ENCODE measurements at places on chromosomes 3 and 15.

DNA sequence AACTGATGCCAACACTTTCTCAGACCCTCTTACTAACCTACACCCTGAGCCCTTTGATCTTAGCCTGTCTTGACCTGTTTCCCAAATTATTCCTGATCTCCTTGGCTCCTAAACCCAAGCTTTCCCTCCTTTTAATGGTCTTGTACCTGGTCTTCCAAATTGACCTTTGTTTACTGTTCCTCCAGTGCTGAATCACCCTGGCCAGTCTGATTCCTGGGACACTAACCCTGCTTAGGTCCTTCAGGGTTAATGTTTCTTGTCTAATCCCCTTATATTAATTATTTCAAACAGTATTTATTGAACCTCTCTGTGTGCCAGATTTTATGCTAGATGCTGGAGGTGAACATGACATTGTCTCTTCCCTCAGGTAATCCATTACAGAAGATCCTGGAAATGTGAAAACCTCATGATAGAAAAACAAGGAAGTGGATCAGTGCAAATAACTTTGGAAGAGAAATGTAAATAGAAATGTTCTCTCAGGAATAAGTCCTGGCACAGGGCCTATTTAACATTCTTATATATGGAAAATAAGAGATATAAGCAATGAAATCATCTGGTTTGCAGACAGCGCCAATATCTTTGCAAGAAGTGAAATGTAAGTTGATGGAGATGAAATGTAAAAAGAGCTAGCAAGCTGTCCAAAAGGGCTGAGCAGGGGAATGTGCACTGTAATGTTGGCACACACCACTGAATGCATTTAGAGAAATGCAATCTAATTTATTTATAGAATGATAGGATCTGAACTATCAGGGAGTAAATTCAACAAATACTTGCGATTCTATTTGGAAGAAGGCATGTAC, 20.7 kb downstream of the HGD start:
- DNase-seq: no peak

DNA sequence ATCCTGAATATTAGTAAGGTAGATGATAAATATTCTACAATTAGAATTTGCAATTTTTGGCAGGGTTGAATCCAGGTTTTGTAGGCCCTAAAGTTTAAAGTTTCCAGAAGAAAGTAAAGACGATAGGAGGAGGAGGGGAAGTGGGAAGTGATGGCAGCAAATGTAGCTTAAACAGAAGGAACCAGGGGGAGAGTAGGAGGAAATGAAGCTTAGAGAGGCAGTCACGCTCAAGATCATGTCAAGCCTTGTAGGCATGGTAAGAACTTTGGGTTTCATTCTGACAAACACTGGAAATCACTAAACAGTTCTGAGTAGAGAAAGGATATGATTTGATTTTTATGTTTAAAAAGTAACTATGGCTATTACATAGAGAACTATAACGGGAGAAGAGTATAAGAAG, 63.9 kb downstream of the NR2E3 start:
- DNase-seq: no peak

GRCh38 chr3:84077479-84077878, 881.3 kb upstream of the CADM2 start:
- DNase-seq: no peak

GRCh38 chr15:34336991-34337556, 507 bp downstream of the SLC12A6 start:
- DNase-seq: no peak

DNA sequence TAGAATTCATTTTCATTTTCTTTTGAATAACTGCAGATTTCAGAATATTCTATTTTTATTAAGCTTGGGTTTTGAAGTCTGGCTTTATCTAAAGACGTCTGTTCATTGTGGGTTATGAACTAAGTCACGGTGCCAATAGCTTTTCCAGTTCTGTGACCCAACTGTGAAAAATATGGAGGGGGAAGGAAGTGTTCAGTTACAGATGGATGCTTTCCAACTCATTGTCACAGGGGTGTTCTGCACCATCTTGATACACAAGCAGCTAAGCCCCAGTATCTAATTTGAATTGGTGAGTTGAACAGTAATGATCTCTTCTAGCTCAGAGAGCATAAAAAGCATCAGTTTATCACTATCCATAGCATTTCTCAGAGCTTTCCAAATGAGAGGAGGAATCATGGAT, 710.6 kb downstream of the EDEM1 start:
- no peak for DNase-seq

DNA sequence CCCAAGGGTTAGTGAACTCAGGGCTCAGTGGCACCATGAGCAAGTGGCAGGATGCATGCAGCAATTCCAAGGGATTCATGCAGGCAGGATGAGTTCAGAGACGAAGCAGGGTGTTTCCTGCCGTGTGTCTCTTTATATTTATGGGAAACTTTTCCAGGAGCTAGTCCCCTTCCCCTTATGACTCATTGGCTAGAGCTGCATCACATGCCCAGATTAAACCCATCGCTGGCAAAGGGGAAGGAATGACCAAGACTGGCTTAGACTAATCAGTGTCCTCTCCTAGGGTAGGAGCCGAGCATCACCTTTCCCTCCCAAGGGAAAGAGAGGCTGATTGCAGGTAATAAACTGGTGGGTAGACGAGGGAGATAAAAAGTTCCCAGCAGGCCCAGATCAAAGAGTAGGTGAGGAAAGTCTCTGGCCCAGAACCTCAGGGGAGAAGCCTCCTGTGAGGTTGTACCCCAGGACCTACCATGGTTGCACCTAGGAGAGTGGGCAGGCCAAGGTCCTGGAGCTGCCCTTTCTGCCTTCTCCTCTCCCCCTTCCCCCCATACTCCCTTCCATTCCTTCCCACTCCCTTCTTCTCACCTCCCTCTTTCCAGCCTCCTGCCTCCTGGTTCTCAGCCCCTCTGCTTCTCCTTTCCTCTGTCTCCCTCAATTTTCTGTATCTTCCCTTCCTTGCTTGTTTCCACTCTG, 67.8 kb upstream of the ITGA11 start:
- no peak for DNase-seq

- no peak for DNase-seq
Measured at GRCh38 chr15:35680951-35681350, 135.0 kb upstream of the DPH6 start.

DNA sequence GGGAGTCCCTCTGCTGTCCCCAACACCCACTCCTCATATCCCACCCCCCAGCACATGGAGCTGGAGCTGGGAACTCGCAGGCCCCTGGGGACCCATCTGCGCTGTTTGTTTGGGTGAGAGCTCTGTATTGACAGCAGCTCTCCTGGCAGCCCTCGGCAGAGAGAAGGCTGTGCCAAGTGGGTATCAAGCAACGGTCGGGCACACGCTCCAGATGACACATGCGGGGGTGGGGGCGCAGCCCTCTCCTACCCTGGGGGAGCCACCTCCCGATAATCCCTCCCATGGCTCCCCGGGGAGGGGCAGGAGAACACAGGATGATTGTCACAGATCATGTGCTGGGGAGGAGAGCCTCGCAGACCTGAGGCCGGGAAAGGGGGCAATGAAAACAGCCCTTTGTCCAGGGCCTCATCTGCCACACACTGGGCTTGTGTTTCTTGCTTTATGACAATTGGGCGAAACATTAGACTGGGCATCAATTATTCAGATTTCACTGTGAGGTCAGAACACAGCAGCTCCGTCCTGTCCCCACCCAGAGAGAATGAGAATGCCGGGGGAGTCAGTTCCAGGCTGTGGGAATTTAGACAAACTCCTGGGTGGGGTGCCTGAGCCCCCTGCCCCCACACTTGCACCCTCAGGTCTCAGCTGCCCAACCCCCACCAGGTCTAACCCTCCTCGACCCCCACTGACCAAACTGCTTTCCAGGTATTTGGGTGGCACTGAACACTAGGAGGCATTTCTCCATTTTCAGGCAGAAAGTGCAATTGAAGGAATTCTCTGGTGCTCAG, 46.4 kb upstream of the KLF13 start:
- DNase-seq: peak; percentile 79

DNA sequence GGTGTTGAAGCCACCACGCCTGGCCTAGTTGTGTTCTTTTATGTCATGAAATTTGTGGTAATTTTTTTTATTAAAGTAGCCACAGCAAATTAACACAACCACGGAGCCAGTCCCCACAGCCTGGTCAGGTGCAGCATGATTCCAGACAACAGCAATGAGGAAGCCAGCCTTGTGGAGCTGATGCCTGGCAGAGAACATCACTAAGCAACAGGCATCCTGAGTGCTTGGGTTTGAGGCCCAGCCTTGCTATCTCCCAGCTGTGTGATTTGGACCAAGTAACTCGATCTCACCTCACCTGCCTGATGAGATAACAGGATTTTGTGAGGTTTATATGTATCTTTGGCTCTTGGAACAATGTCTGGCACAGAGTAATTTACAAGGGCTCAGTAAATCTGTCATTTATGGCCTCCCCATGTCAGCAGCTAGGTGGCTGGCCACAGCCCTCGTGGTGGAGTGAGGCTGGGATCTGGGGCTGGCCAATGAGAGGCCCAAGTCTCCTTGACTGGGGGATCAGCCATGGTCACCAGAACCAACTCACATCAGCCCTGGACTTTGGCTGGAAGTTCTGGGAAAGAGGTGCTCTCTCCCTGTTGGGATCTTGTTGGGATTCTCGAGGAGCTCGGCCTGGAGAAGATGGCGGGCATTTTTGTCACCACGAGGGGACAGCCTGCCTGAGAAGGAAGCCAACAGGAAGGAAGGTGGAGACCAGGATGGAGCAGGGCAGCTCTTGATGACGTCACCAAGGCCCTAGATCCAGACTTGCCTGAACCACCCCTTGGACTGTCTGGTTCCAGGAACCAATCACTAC, 22.8 kb upstream of the FLNB start:
- DNase-seq: no peak

DNA sequence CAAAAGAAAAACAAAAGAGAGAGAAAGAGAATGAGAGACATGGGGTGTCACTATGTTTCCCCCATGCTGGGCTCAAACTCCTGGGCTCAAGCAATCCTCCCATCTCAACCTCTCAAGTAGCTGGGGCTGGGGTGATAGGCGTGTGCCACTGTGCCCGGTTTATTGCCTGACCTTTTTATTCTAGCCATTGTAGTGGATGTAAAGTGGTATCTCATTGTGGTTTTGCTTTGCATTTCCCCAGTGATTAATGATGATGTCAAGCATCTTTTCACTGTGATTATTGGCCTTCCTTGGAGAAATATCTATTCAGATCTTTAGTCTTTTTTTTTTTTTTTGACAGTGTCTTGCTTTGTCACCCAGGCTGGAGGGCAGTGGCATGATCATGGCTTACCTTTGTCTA, 37.7 kb upstream of the GK5 start:
- DNase-seq: no peak

GRCh38 chr3:1616744-1617143, 481.9 kb upstream of the CNTN4 start:
- no peak for DNase-seq

GRCh38 chr3:64548200-64548889, 139.5 kb downstream of the ADAMTS9 start:
- DNase-seq: no peak

GRCh38 chr3:177930771-177931170, 605.5 kb upstream of the KCNMB2 start:
- DNase-seq: no peak
